ENCODE measurements at places on chromosomes 1 and 21.

DNA sequence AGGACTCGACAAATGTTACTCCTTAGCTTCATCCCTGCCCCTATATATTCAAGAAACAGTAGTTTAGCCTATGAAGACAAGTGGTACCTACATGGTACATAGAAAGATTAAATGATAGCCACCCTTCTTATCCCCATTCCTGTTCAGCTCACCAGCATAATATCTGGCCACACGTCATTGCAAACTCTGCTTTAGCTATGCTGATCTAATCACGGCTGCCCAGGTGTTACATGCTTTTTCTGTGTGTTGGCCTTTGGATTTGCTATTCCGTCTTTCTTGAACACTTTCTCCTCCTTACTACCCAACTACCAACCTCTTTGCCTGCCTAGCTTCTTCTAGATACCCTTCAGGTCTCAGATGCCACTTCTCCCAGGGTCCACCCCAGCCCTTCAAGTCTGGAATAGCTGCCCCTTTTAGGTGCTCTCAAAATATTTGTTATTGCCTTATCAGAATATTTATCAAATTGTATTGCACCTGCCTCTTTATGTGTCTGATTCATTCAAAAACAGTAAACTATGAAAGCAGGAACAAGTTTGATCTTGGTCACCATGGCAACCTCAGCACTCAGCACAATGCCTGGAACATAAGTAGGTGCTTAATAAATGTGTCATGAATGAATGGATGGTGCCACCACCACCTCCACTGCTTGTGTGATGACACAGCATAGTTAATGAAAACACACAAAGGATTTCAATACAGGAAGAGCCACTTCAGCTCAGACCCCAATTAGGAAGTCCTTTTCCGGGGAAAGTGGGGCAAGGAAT, 11.4 kb upstream of the DNASE2B start:
- DNase-seq: no peak

GRCh38 chr1:80153762-80154161, 1147.2 kb upstream of the ADGRL4 start:
- DNase-seq: no peak

- no peak for DNase-seq
Measured at GRCh38 chr1:223828162-223828848, 17.4 kb downstream of the TP53BP2 start.

DNA sequence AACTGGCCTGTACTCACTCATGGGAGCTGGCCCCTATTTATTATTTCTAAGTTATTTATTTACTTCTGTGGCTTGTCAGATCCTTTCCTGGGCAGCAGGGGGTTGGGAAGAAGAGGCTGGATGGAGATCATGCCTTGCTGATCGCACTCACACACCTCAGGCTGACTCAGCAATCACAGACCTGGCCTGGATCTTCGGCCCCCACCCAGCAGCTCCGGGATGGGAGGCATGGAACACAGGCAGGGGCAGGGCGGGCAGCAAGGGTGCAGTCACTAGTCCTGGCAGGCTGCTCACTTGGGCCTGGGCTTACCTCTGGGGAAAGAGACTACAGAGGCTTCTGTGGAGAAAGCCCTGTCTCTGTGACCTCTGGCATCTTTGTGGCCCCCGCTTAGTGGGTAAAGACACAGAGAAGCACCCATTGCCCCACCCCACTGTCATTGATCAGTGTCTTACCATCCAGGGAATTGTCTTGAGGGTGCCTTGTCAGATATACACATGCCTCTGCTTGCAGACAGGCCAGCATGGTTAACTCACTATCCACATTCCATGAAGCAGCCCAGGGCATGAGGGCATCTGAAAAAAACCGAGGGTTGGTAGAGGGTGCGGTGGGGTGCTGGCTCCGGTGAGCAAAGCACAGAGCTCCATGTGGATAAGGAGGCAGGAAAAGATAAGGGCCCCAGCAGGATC, 3.7 kb downstream of the ARTN start:
- no peak for DNase-seq

- no peak for DNase-seq
Measured at GRCh38 chr1:93692026-93692425, 10.4 kb upstream of the BCAR3 start.

- no peak for DNase-seq
Measured at GRCh38 chr1:159985473-159985872, 31.4 kb upstream of the SLAMF9 start.
